ENCODE measurements at places on chromosomes 6 and 20. TPM values are rescaled to one million over a fixed set of nuclear protein-coding genes. Genes with fewer than 3 reads are reported as not detected.

Gene ATAT1
- 5.4 TPM for total RNA-seq

Gene PHACTR3
- total RNA-seq: 0.66 TPM

Gene SNAP91
- total RNA-seq: 1.3 TPM

Gene CNPY3
- total RNA-seq: 50.8 TPM

Gene SLCO4A1
- 2.6 TPM for total RNA-seq

Gene GJA10
- total RNA-seq: not detected

- no peak for DNase-seq
Observed at GRCh38 chr20:16674243-16674642, 55.6 kb upstream of the SNRPB2 start.

DNA sequence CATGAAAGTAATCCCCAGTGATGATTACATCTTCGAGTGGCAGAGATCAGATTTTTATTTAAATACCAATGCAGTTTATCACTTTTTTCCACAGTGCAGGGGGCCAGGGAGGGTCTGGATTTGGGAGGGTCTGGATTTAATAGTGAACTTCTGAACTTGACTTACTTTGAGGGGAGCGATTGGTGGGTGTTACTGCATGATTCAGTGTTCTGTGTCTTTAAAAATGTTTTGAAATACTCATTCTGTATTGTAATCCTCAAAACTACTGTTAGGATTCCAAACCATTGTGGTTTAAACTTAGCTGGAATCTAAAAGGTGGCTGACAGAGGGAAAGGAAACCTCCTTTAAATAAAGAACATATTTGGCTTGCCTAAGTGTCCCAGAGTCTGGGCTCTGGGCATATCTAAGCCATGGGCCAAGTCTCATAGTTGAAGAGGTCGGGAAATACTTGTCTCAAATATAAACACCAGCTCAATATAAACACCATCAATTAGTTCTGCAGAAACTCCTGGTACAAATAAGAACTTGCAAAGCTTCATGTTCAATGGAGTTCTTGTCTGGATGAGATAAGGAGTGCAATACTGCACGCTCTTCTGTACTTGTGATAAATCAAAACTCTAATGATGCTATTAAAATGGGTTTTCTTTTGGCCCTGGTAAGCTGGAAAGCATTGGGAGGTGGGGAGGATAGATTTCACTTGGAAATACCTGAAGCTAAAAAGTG lies 14.4 kb downstream of the JARID2 start:
- DNase-seq: no peak

GRCh38 chr6:31882344-31882743 lies 3.5 kb upstream of the SLC44A4 start:
- no peak for DNase-seq

- DNase-seq: no peak
Observed at GRCh38 chr6:47276377-47276776, 33.3 kb downstream of the TNFRSF21 start.

DNA sequence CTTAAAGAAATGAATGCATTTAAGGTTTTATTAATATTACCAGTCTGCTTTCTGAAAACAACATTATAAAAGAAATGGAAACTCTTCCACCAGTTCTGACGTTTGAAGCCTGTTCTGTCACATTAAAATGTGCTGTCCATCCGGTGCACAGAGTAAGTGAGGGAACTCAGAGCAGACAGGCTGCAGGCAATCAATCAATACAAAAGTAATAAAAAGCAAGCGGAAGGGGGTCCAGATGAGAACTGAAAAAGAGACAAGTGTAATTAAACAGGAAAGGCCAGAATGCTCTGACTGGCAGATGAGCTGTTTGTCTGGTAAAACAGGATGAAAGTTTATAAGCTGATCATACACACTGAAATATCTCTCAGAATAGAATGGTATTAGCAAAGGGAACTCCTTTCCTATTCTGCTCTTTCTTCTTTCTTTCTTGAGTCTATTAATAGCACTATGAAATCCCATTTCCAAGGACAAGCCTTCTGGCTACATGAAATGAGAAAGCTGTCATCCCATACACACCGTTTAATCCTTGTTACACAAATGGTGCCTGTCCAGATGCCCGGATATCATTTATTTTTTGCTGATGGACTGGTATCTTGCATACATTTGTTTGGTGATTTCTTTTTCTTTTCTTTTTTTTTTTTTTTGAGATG lies 94.3 kb downstream of the RAMACL start:
- DNase-seq: no peak

DNA sequence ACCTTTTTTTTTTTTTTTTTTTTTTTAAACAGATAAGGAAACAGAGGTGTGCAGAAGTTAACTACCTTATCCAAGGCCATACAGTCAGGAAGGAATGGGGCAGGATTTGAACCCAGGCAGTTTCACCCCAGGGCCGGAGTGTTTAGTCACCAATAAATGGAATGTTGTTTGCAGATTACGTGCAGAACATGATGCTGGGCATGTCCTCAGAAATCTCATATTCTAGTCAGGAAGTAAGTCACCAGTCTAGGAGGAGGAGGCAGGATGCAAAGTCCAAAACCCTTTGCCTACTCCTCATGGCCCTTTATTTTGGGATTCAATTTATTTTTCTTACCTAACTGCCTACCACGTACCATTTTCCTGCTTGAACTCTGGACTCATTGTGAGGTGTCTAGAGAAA lies 57.1 kb upstream of the LRRC1 start:
- DNase-seq: no peak

DNA sequence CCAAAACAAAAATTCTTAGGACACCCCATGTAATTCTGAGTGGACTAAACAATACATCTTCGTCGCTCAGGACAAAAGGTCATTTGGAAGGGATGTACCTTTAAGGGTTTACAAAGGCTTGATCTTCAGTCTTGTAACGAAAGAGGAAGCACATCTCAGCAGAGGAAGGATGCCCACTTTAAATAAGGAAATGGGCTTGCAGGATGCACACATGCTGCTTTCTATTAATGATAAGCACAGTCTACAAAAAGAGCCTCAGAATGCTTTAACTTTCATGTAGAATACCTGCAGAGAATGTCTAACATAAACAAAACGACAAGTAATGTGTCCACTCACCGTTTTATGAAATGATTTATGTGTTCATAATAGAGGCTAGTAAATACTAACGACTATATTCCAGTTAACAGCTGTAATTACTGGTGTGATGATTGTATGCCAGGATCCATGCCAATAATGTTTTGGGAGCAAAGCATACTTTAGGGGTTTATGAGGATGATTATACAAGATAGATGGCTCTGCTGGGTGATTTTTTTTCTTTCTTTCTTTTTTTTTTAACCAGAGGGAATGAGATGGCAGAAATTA lies 216.9 kb downstream of the GMDS start:
- no peak for DNase-seq

DNA sequence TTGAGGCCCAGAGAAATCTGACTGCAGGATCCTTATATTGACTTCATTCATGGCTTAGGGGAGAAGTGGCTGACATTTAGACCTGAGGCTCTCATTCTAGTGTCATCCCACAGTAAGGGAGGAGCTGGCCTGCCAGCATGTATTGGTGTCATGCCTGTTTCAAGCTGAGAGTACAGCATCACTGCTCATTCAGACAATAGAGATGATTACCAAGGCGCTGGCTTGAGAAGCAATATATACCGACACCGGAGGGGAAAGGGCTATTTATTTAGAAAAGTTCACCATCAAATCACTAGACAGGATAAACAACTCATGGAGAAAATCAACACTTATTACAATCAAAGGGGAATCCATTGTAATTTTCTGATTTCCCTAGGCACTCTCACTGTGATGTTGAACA lies 84.4 kb upstream of the HDAC2 start:
- DNase-seq: no peak

DNA sequence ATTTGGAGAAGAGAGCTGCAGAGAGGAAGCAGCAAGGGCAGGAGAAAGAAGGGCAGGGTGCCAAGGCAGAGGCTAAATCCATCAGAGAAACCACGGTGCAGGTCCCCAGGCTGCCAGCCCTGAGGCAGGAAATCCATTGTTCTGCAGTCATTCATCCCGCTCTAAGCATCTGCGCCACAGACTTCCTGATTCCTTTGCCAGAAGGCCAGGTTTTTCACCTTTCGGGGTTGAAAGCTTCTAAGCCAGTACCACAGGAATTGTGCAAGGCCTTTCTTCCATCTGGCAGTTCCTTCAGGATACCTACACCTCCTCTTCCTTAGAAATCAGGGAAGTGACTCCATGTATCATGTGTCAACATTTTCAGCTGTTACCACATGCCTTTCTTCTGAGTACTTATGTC lies 45.6 kb downstream of the ADGRF5 start:
- DNase-seq: peak; percentile 61

GRCh38 chr6:52994031-52994838 lies 849 bp downstream of the GSTA4 start:
- DNase-seq: no peak

DNA sequence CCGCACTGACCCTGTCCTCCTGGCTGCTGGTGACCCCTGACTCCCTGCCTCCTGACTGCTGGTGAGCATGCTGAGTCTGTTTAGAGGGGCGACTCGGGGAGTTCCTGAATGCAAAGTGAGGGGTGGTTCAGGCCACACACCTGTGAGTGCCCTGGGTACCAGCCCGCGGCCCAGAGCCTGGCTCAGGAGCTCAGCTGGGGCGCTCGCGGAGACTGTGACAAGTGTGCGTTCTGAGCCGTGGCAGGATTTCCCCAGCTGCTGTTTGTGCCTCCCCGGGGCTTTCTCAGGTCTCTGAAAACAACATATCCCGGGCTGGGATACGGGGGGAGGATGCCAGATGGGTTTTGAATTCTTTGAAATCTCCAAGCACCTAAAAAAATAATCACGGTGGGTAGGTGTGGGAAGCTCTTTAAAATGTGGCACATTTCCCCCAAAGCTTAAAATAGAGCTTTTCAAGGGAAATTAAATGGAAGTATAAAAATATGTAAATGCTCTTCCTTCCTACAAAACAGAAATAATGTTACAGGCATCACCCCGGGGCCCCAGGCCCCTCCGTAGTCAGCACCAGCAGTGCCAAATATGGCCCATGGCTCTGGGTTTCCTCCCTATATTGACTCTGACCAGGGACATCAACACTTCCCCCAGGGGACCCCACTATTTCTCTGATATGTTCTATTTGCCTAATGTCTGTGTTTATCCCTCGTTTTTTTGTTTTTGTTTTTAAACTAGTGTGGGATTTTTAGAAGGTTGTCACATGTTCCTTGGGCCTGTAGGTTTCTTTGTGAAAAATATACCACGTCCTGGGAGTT lies 49.9 kb upstream of the TAGAP start:
- DNase-seq: no peak
